ENCODE measurements at places on chromosomes 13 and 19.

DNA sequence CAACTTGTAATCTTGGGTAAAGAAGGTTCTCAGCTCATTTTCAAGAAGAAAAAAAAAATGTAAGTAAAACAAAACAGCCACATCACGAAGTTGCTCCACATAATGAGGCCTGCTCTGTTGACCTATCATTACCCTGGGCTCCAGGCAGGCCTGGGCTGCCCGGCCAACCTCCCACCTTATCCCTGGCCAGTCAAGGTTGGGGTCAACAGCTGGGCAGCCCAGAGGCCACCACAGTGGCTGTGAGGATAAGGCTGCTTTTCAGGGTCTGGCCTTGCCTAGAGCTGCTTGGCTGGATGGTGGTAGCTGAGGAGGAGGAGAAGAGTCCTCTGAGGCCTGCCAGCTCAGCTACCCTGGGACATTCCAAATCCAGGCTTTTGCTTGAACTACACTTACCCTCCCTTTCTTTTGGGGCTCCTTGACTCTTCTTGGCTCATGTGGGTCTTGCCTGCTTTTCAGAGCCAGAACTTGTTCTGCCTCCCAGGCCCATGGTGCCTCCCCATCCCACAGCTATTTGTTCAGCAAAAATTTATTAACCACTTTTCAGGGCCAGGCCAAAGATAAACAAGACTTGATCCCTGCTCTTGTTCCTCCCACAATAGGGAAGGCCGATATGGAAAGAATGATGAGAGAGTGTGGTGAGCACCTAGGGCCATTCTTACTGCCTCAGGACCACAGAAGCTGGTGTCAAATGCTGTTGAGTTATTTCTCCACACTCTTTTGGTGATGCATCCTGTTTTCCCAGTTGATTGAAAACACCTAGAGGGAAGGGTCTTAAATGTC is 101.6 kb downstream of the RGCC start:
- DNase-seq: no peak

DNA sequence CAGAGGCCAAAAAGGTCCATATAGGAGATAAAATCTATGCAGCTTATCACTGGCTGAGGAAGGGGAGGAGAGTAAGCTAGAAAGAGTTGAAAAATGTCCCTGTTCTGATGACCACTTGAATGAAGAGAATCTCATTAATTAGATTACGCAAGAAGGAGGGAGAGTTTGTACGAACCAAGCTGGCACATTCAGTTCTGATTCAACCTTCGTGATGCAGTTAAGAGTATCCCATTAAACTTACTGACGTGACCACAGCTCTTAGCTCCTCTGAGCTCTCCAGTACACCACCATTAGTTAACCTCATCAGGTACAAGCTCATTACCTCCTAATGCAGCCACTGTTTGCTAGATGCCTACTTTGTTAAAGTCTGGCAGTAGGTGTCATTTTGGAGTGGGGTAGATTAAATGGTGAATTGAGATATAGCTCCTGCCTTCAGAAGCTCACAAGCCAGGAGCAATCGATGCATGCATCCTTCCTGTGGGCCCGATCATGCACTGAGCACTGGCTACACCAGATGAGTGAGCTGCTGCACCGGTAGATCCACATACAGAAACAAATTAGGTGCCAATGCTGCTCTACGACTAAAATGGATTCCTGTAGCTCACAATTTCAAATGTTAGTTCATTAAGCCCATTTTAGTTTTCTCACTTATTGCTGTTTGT is 458.3 kb downstream of the COG6 start:
- DNase-seq: no peak

DNA sequence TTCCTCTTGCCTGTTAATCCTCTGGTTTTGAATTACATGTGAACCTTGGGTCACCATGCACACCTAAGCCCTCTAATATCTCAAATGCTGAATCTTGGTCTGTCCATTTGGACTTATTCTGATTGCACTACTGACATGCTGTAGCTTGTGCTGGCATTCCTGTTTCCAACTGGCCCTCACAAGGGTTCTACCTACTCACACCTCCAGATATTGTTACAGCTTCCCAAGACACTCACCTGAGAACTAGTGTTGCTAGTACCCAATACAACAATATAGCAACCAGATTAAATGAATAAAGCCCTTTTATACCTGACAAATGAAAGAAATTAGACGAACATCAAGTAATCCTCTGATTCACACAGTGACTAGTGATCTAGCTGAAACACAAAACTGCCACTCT is 16.6 kb downstream of the TEX30 start:
- no peak for DNase-seq

DNA sequence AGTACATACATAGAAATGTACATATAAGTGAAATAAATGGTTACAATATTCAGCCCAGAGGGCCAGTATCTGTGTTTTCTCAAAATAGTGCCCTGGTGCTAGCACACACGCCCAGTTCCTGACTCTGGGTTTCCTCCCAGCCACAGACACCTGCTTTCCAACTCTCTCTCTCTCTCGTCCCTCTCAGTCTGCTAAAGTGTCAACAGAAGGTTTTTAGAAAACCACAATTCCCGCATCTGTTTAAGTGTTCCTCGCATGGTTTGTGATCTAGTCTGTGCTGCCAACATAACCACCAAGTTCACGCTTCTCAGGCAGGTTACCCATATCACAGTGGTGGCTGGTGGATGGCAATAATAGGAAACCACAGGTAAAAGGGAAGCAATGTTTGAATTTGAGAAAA is 17.8 kb upstream of the UPF3A start:
- no peak for DNase-seq

DNA sequence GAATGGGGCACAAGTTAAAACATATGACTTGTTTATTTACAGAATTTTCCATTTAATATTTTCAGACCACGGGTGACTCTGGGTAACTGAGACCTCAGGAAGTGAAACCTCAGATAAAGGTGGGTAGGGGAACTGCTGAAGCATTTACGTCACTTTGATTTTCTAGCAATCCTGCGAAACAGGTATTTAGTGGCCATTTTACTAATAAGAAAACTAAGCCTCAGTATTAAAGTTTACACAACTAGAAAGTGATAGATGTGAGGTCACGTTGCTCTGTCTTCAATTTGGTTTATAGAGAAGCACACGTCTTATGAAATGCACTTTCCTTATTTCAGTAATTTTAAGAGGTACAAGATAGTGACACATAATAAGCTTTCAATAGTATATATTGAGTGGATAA is 402.8 kb downstream of the FGF9 start:
- no peak for DNase-seq

- no peak for DNase-seq
These were observed 18.5 kb downstream of the KCNRG start for GRCh38 chr13:50033725-50034124.

- DNase-seq: no peak
These were observed 1.2 kb downstream of the CHST8 start for GRCh38 chr19:33622809-33623511.

DNA sequence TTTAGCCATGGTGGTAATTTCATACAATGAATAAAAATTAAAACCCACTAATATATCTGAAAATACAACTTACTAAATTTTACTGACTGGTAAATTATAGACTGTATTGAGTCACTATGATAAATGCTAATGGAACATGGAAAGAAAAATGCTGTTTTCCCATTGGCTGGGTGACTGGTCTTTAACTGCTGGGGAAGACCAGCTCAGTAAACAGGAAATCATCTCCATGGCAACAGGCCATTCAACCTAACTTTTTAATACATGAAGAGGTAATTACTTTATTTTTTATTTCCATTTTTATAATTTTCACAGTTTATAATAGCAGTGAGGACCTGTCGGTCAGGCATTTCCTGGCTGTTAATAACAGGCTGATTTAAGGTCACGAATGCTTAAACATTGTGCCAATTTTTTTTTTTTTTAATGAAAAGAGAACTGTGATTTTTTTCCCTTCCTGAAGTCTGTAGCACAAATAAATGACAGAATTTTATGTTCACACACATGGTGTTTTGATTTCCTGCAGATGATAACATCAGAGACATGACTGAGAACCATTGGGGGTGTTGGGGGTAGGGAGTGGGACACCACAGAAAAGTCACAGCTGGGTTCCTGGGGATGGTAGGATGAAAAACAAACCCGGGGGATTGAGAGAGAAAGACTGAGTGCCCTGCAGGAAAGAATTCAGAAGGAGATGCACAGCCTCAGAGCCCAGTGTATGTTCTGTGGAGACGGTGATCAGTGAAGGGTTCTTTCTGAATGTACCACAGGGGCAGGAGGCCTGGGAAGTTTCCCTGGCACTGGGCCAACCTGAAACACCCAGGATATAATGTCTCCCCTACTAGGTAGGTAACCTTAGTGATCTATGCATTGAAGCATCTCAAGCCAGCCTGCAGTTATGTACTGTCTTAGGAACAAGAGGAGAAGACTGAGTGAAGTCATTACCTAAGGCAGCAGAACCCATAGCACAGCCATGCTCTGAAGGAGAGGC is 297.1 kb downstream of the COG6 start:
- DNase-seq: peak; percentile 39

DNA sequence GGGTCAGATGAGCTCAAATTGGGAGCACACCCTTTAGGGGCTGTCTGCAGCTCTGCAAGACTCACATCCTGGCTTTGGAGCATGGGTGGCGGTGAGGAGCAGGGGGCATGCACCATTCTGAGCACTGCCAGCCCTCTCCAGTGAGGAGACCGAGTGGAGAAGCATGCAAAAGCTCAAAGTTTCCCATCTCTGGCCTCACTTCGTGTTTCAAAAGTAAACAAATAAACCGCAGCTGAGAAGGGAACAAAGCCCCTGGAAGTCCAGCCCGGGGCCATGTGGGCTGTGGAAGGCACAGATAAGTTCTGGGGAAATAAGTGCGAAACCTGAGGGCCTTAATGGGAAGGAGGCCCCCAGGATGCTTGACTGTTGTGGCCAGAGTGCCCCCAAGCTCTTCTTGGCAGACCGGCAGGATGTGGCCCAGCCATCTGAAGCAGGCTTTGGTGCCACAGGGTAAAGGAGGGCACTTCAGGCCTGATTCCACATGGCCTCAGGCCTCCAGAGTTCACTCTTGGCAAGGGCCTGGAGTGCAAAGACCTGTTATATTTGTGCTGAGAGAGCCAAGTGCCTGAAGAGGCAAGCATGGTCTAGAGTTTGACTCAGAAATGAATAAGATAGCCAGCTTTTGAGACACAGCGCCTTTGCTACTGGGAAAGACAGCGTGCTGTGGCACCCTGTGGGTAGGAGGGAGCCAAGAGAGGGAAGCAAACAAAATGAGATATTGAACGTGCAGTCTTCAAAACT is 1.2 kb downstream of the MEDAG start:
- no peak for DNase-seq

DNA sequence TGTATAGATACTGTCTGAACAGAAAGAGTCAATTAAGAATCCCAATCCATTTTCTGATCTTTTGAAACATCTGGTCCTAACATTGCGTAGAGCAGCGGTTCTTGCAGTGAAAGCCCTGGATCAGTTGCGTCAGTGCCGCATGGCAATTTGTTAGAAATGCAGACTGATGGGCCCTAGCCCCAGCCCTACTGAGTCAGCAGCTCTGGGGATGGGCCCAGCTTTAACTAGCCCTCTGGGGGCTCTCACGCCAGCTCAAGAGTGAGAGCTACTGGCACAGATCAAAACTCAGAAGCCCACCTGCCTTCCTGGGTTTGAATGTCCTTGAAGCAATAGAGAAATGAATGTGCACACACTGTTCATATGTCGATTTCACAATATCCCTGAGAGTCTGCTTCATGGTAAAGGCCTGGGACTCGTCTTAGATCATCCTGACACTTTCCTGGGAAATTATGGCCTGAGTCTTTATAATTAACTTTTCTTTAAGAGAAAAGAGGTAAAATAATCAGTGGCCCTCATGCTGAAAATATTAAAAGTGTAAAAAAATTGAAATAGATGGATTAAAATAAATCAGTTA is 206.8 kb upstream of the TMTC4 start:
- DNase-seq: no peak

- no peak for DNase-seq
These were observed 1.5 kb upstream of the WDR18 start for GRCh38 chr19:982567-983170.

DNA sequence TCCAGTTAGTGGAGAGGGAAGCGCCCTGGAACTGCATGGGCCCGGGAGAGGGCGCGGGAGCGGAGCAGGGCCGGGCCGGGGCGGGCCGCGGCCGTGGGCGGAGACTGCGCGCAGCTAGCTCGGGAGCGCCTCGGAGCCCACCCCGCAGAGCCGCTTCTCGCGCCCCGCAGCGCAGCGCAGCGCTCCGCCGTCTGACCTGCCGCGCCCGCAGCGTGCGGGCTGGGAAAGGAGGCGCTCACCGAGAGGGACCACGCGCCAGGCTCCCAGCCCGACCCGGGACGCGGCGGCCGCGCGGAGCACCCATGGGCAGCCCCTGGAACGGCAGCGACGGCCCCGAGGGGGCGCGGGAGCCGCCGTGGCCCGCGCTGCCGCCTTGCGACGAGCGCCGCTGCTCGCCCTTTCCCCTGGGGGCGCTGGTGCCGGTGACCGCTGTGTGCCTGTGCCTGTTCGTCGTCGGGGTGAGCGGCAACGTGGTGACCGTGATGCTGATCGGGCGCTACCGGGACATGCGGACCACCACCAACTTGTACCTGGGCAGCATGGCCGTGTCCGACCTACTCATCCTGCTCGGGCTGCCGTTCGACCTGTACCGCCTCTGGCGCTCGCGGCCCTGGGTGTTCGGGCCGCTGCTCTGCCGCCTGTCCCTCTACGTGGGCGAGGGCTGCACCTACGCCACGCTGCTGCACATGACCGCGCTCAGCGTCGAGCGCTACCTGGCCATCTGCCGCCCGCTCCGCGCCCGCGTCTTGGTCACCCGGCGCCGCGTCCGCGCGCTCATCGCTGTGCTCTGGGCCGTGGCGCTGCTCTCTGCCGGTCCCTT is at the start of gene MLNR:
Gene MLNR (plus strand): TSS at position 303 of the 820 bp plus-strand sequence. CDS start 0 bp downstream, at position 303.
- no peak for DNase-seq

- DNase-seq: no peak
These were observed 419.9 kb upstream of the PRR20A start for GRCh38 chr13:56720841-56721240.

DNA sequence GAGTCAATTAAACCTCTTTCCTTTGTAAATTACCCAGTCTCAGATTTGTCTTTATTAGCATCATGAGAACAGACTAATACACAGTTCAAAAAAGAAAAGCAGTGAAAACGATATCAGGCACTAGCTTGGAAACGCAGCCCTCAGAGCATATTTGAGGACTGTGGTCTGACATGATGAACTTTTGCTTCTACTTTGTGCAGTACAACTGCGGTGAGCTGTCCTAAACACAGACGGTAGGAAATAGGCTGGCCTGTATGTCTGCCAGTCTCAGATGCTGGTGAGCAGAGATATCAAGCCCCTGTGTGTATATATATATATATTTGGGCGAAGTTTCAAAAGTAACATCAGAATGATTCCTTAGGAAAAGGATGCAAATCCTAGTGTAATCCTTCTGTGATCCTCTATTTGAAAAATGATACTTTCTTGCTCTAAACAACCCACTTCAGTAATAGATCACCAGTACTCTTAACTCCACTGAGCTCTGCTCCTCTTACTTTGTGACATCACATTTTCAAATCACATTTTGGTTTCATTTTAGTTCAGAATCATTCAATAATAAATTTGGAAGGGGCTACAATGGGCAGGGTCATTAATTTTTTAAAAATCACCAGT is 74.4 kb downstream of the TNFRSF19 start:
- no peak for DNase-seq

GRCh38 chr13:113026391-113026910 is 57.4 kb downstream of the MCF2L start:
- no peak for DNase-seq
